Activated naive CD8-positive, alpha-beta T cell treated with anti-CD3 and anti-CD28 coated beads, Interleukin-2, amount 10 ng/mL, durations not matched to agents 7 days and 5 days (primary cell): ENCODE measurements at places on chromosomes 4 and X.

DNA sequence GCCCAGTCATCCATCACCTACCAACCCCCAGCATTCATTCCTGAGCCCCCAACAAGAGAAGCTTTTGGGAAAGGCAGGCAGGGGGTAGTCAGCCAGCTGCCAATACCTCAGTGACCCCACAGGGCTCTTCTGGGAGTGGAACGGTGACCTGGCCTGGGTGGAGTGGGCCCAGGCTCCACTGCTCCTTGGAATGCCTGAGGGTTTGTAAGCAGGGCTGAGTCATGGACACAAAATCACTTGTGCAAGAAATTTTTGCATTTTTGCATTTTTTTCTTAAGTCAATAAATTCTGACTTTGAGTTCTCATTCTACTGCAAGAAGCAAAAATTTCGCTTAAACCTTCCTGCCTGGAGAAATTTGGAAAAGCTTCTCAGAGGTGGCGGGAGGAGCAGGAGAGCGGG is 18.5 kb downstream of the SORCS2 start:
- DNase-seq: no peak

DNA sequence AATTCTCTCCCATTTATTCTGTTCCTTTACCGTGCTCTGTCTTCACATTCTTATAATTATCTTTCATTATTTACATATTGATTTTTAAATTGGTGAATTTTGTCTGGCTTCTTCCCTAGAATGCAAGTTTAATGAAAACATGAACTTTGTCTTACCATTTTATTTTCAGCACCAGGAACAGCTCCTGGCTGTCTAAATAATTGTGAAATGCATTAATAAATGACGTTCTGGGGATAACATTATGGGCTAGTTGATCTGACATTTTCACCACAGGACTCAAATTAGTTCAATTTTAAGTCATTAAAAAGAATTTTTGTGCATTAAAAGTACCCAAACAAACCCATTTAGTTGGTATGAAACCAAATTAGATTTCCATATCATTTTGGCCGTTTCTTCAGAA is 97.5 kb downstream of the KCTD8 start:
- no peak for DNase-seq

DNA sequence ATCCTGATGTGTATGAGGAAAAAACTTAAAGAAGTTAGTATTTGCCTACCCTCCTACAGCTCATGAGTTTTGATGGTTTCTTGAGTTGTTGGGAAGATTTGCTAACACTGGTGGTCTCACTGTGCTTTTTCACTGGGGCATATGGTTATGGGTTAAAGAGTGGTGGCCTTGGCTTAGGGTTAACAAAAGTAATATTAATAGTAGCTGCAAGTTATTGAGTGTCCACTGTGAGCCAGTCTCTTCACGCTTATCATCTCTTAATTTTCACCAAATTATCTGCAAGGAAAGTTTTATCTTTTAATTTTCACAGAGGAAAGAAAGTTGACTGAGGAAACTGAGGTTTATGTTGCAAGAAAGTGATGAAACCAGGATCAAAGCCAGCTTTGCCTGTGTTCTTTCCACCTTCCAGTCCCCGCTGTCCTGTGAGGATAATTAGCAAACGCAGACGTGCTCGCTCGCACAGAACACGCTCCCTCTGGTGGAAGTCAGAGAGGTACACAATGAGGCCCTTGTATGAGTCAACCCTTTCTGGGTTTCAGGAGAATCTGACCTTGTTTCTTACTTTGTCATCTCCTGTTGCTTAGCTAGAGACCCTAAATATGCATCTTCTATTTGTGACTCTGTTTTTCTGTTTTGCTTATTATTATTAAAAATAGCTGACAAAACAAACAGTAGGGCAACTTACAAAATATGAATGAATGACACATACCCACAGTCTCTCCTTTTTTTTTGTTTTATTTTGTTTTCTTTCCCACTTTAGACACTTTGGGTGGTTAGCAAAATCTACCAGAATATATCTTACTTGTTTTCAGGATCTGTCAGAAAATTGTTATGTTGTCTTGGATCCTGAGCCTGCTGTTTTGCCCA is 94.3 kb downstream of the DDIT4L start:
- DNase-seq: no peak

GRCh38 chr4:94352996-94353395 is 10.4 kb upstream of the HPGDS start:
- no peak for DNase-seq

GRCh38 chrX:71067712-71068043 is 456 bp downstream of the SNX12 start:
- no peak for DNase-seq

GRCh38 chrX:148871422-148872160 is 371.2 kb downstream of the AFF2 start:
- no peak for DNase-seq

GRCh38 chr4:140793291-140793690 is 37.1 kb upstream of the TBC1D9 start:
- DNase-seq: no peak

- no peak for DNase-seq
Observed at GRCh38 chr4:114286262-114286810, 306.9 kb upstream of the ARSJ start.

DNA sequence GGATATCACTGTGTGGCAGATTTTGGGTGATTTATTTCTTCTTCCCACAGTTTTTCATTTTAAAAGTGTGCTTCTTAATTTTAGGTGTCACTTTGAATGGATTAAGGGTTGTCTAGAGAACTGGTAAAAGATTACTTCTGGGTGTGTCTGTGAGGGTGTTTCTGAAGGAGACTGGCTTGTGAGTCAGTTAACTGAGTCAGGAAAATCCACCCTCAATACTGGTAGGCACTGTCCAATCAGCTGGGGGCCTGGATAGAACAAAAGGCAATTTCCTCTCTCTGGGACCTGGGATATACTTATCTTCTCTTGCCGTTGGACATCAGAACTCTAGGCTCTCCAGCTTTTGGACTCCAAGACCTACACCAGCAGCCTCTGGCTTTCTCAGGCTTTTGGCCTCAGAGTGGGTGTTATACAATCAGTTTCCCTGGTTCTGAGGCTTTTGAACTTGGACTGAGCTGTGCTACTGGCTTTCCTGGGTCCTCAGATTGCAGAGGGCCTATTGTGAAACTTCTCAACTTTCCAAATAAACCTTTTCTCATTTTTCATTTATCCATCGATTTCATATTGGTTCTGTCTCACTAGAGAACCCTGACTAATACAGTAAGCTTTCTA is 413.1 kb downstream of the GBA3 start:
- no peak for DNase-seq

DNA sequence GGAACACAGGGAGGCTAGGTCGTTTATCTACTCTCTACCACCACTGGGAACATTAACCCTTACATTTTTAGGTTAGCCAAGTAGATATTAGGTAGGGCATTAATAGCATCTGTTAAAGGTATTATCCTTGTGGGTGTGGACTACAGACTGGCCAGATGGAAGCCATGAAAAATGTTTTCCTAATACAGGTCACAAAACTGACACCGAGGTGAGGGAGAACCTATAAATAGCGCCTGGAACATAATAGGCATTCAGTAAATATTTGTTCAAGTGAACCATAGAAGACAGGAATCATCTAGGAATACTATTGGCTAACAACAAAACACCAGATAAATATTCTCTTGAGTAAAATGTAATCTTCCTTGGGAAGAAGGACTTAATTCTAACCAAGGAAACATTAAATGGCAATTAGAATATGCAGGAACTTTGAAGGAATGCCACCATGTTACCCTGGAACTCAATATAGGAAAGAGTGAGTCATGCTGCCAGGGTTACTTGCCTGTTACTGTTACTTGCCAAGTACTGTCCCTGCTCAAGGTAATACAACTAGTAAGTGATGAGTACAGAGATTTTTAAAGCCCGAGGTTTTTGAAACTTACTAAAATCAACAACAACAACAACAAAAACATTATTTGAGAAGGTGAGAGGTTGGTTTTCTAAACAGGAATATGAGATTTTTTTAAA is 79.0 kb downstream of the SOX3 start:
- no peak for DNase-seq

- no peak for DNase-seq
Observed at GRCh38 chr4:146132445-146132844, 43.1 kb upstream of the LSM6 start.

- no peak for DNase-seq
Observed at GRCh38 chr4:123554801-123555232, 158.2 kb downstream of the SPRY1 start.
